CD4-positive, alpha-beta memory T cell (primary cell): ENCODE measurements at places on chromosomes 12 and 14.

DNA sequence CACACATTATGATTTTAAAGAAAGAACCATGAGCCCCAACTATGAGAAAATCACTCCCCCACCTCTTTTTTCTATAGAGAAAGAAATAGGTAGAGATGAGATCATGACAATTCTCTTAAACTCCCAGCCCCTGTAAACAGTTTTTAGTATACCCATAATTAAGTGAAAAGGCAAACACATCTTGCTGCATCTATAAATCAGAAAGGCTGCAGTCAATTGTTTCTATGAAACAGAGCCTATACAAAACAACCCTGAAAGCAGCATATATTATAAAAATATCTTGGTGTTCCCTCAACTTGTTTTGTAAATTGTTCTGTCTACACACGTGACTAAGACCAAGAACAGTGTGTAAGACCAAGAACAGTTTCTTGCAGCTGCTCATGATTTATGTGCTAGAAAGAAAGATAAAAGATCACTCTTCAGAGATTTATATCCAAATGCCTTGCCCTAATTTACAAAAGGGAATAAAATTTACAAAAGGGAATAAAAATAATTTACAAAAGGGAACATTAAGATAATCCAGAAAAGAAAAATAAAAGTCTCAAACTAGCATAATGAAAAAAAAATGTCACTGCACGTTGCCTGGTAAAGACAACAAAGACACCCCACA is 4.8 kb downstream of the KITLG start:
- peaks cover 3% of the 10 kb centered on the region for H3K27me3 ChIP-seq
- DNase-seq = no peak

- H3K27me3 ChIP-seq = no peaks in the 10 kb centered on the region
- H3K36me3 ChIP-seq = no peaks in the 10 kb centered on the region
- H3K4me3 ChIP-seq = no peak overlapping the region
- no peak for DNase-seq
- no peaks in the 10 kb centered on the region for H3K4me1 ChIP-seq
Measured at GRCh38 chr12:64054079-64054520, 168.0 kb downstream of the KICS2 start.

DNA sequence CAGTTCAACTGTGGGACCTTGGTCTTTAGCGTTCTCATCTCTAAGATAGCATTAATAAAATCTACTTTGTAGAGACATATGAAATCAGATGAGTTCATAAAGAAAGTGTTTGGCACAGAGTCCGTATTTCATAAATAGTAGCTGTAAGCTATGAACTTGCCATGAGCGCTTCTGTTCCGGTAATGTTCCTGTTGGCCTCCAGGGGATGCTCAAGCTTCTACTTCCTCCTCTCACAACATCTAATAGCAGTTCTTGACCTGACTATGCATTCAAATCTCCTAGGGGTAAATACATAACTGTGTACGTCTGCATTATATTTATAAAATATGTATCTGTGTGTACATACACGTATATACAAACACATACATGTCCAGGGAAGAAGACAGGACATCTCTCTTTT is 288.2 kb upstream of the TMPO start:
- H3K36me3 ChIP-seq = no peaks in the 10 kb centered on the region
- DNase-seq = no peak
- no peak overlapping the region for H3K27ac ChIP-seq
- no peak overlapping the region for H3K4me3 ChIP-seq
- no peaks in the 10 kb centered on the region for H3K27me3 ChIP-seq
- H3K4me1 ChIP-seq = no peaks in the 10 kb centered on the region

- no peaks in the 10 kb centered on the region for H3K27me3 ChIP-seq
- peak; percentile 85 for DNase-seq
- peaks cover 22% of the 10 kb centered on the region for H3K4me1 ChIP-seq
- no peaks in the 10 kb centered on the region for H3K36me3 ChIP-seq
- peak within 1 kb of the TSS; percentile 86 for H3K4me3 ChIP-seq
Measured at GRCh38 chr14:88792473-88793258, at the start of gene EML5. Gene EML5, minus strand, starts transcription at chr14:88792953. Its CDS starts 450 bp downstream, at chr14:88792503.

DNA sequence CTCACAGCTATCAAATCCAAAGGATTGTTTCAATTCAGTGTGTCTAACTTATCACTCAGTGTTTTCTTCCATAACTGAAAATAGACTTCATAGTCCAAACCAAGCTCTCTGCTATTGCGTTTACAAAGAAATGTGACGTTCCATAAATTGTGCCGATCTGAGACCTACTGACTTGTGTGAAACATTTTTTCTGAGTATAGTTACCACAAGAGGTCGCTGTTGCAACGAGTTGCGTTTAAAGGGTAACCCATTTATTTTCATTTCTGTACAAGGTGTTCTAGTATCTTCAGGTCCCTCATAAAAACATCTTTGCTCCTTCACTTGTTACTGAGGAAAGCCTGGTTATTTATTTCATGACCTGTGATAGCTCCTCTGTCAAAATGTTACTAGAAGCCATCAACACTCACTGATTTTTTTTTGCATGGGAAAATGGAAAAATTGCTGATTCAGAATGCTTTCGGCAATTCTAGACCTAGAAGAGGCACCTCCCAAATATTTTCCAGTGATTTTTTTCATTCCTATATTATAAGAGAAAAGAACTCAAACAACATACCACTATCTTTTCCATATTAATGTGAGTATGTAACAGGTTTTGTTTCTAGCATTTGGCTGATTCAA is 60.9 kb upstream of the OR4E1 start:
- DNase-seq = peak; percentile 54
- no peak overlapping the region for H3K27ac ChIP-seq
- H3K36me3 ChIP-seq = no peaks in the 10 kb centered on the region
- no peak overlapping the region for H3K4me3 ChIP-seq
- no peaks in the 10 kb centered on the region for H3K4me1 ChIP-seq

- H3K4me3 ChIP-seq = peak overlapping the region; percentile 24
- no peaks in the 10 kb centered on the region for H3K27me3 ChIP-seq
- peaks cover 44% of the 10 kb centered on the region for H3K4me1 ChIP-seq
- no peaks in the 10 kb centered on the region for H3K36me3 ChIP-seq
- DNase-seq = peak; percentile 48
Measured at GRCh38 chr12:47408171-47408871, 297.5 kb downstream of the RPAP3 start.

DNA sequence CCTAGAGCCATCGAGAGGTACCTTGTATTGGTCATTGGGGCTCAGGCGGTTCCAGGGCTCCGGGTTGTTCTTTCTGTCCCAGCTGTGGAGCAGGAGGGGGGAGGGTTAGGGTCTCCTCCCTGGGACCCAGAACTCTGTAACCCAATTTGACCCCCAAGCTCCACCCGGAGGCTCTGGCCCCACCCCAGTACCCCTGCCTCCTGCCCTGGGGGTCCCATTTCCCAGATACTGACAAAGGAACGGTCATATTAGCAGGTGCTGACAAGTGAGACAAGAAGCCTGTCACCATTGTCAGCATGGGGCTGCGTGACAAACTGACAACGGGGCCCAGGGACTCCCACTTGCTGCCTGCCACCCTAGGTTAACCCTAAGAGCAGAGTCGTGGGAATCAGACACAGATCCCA is 6.2 kb downstream of the SHMT2 start:
- DNase-seq = no peak
- no peak overlapping the region for H3K4me3 ChIP-seq
- peaks cover 28% of the 10 kb centered on the region for H3K36me3 ChIP-seq
- peaks cover 22% of the 10 kb centered on the region for H3K27me3 ChIP-seq
- H3K27ac ChIP-seq = no peak overlapping the region

DNA sequence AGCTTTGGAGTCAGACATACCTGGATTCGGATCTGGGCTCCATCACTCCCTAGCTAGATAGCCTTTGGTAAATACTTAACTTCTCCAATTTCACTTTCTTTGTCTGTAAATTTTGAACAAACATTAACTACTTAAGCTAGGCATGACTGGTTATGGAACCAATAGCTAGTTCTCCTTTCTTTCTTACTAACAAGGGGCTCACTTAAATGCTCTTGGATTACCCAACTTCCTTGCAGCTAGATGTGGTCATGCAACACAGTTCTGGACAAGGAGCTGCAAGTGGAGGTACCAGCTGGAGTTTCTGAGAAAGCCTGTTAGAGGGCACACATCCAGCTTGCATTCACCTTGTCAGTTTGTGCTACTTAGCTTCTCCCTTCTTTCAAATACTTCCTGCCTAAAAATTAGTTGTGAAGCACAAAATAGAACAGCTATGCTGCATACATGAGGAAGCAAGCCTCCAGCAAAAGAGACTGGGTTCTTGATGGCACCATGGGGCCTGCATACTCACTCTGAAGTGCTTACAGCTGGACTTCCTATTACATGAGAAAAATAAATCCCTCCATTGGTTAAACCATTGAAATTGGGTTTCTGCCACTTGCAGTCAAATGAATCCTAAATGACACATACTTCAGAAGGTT is 210.1 kb upstream of the EEA1 start:
- peaks cover 11% of the 10 kb centered on the region for H3K4me1 ChIP-seq
- no peaks in the 10 kb centered on the region for H3K36me3 ChIP-seq
- H3K27ac ChIP-seq = no peak overlapping the region
- no peak overlapping the region for H3K4me3 ChIP-seq

DNA sequence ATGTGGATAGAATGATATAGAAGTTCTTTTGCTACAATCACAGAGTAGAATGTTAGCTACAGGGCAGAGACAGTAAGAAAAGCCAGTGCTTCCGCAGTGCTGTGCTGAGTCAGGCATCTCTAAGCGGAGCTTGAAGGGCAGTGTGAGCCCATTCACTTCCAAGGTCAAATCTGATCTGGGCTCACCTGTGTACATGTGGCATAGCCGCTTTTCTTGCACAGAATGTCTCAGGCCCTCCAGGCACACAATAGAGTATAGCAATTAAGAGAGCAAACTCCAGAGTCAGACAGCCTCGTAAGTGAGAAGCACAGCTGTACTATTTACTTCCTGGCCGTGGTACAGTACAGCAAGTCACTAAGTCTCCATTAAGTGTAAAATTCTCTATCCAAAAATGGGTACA is 26.8 kb downstream of the CORO1C start:
- no peak overlapping the region for H3K27ac ChIP-seq
- DNase-seq = no peak
- no peak overlapping the region for H3K4me3 ChIP-seq
- H3K27me3 ChIP-seq = no peaks in the 10 kb centered on the region

DNA sequence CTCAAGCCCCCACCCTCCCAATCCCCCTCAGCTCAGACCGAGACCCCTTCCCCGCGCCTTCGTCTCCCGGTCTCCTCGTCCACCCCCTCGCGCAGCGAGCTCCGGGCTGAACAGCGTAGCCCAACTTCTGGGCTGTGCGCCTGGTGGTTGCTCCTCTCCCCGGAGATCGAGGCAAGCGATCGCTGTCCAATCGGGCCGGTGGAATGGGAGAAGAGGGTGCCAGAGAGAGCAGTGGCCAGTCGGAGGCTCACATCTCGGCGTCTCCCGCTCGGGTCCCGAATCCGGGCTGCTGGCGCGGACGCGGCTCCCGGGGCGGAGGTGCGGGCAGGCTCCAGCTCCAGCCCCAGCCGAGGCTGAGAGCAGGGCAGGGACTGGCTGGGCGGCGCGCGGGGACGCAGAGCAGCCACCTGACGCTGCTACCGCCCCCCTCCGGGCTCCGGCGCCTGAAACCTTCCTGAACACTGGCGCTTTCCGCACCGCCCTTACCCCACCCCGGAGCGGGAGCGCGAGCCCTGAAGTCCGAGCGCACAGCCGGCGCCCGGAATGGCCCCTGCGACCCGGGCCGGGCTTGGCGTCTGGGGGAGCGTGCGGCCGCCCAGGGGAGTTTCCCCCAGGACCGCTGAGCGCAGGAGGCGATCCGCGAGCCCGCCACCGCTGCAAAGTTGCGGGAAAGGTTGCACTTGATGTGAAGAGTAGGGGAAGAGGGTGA is 508 bp upstream of the KCNH5 start:
- H3K4me1 ChIP-seq = no peaks in the 10 kb centered on the region
- no peak overlapping the region for H3K27ac ChIP-seq
- H3K36me3 ChIP-seq = no peaks in the 10 kb centered on the region
- H3K4me3 ChIP-seq = no peak overlapping the region
- no peak for DNase-seq
